ENCODE measurements at places on chromosomes 12 and 14. TPM values are rescaled to one million over a fixed set of nuclear protein-coding genes. Genes with fewer than 3 reads are reported as not detected.

The MEG3 gene
- 91.7 TPM for total RNA-seq

The EPYC gene
- not detected for total RNA-seq

The B4GALNT3 gene
- total RNA-seq, result 1.5 TPM

The TBX5 gene
- not detected for total RNA-seq

The RPL10L gene
- total RNA-seq, result 0.25 TPM

The FITM1 gene
- total RNA-seq, result not detected
